ENCODE measurements at places on chromosomes 7 and 10. TPM values are rescaled to one million over a fixed set of nuclear protein-coding genes. Genes with fewer than 3 reads are reported as not detected.

Gene SEMA3C
- not detected for polyA plus RNA-seq

Gene CRYGN
- polyA plus RNA-seq = 0.65 TPM

Gene ZNF727
- polyA plus RNA-seq = not detected

Gene OR2A1
- polyA plus RNA-seq = not detected

Gene LIPA
- 102 TPM for polyA plus RNA-seq

Gene C10orf62
- polyA plus RNA-seq = not detected

Gene INHBA
- not detected for polyA plus RNA-seq

Gene CYP3A7
- not detected for polyA plus RNA-seq

Gene NXPH1
- polyA plus RNA-seq = not detected

Gene ALOX5
- 0.29 TPM for polyA plus RNA-seq

Gene GTF2IRD1
- polyA plus RNA-seq = not detected

All from naive thymus-derived CD8-positive, alpha-beta T cell (primary cell).